ENCODE measurements at places on chromosomes 7 and 10.

DNA sequence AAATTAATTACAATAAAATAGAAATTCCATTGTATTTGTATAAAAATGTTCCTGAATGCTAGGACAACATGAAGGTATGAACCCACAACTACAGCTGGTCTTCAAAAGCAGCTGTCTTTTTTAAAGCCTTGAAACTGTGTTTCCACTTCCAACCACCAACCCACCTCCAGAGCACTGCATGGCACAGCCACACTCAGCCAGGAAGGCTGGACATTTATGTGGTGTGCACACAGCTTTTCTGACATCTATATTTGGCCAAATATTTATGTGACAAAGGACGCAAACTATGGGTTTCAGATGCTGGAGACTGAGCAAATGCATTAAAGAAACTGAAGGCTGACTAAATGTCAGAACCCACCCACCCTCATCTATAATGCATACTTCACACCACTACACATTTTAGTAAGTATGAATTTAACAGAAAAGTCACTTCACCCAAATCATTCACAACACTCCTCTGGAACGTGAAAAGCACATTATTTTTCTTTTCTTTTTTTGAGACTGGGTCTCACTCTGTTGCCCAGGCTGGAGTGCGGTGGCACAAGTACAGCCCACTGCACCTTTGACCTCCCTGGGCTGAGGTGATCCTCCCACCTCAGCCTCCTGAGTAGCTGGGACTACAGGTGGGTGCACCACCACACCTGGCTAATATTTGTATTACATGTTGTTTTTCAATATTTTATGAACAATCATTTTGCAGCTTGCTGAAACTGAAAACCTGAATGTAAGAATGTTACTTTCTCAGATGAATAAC is 27.9 kb upstream of the DAGLB start:
- no peak for DNase-seq

DNA sequence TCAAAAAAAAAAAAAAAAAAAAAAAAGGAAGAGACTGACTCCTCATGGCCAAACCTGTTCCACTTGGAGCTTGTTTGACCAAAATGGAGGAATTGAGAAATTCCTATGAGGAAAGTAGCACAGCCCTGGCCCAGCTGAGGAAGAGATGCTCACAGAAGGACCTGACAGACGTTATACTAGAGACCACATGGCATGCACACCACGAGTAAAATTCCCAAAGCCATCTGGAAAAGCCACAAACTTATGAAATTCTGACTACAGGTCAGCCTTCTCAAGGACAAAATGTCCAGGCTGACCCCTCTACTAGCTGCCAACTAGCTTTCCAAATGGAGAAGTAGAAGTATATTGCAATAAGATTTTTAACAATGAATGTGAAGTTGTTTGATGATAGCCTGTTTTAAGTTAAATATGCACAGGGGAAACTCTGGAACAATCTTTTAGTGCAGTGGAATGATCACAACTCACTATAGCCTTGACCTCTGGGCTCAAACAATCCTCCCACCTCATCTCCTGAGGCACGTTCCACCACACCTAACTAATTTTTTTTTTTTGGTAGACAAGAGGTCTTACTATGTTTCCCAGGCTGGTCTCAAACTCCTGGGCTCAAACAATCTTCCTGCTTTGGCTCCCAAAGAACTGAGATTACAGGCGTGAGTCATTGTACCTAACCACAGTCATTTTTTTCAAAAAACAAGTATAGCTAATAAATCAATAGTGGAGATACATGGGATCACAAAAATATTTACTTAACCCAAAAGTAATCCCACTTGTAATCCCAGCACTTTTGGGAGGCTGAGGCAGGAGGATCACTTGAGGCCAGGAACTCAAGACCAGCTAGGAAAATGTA is 75.7 kb downstream of the AKR1D1 start:
- no peak for DNase-seq

- DNase-seq: peak; percentile 23
These were observed 109.2 kb downstream of the DPY19L1 start for GRCh38 chr7:34928052-34928451.

GRCh38 chr7:43085017-43085416 is 27.4 kb upstream of the HECW1 start:
- DNase-seq: no peak

DNA sequence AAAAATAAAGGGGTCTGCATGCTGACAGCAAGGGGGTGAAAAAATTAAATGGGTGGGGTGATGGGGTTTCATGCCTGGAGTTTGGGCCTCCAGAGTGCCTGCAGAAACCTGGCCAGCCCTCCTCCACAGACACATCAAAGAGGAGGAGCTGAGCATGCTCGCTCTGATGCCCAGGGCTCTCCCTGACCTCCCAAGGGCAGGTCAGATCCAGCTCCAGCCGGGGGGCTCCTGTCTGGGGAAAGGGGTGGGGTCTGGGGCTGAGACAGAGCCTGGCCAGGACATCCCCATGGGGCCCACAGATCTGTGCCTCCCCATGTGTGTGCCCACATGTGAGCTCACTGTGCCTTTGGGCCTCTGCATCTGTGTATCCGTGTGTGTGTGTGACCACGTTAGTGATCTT is 915 bp upstream of the CALHM1 start:
- no peak for DNase-seq

GRCh38 chr7:37330775-37331174 is 117.9 kb downstream of the ELMO1 start:
- no peak for DNase-seq

GRCh38 chr7:138478499-138478908 is 18.4 kb downstream of the TRIM24 start:
- no peak for DNase-seq

DNA sequence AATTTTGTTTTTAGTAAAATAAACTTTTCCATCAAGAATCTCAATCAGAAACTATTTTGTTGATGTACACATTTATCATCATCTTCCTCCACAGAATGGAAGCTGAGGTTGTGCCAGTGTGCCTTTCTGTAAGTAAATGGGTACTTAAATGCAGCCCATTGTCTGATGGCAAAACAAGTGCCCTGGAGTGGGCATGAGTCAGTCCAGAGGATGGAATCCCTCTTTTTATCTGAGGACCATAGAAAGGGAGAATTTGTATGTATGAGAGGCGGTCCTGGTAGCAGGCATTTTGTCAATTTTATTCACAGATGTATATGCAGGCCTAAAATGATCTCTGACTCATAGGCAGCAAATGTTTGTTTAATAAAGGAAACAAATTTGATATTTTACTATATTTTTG is 102.1 kb upstream of the MAGI2 start:
- no peak for DNase-seq

DNA sequence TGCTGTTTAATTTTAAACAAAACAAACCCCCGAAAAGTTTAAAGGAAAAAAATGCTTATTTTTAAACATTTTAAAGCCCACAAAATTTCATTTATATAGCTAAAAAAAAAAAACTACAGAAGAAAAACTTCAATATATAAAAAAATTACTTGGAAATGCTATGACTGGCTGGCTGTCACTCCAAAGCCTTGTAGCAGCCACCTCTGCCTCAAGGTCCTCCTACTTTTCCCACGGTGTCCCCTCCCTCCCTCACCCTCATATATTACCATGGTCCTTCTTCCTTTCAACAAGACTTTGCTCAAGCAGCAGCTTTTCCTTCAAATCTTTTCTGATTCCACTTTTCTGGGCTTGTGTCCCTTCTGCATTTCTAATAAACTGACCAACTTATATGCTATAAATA is 122.0 kb downstream of the TPK1 start:
- DNase-seq: no peak

DNA sequence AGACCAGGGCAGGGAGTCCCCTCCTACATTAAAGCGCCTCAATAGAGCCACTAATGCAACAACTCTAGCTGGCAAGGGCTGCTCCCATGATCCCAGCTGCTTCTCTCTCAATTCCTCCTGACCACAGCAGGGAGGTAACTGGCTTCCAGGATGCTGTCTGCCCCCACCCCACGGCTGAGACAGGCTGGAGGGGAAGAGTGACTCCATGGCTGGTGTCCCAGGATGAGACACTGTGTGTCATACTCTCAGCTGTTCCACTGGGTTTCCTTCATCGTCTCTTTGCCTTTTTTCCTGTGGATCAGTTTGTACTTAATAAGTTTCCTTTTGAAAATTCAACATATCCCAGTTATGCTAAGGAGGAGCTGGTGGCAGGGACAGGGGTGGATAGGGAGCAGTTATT is 27.7 kb upstream of the MYH16 start:
- no peak for DNase-seq

DNA sequence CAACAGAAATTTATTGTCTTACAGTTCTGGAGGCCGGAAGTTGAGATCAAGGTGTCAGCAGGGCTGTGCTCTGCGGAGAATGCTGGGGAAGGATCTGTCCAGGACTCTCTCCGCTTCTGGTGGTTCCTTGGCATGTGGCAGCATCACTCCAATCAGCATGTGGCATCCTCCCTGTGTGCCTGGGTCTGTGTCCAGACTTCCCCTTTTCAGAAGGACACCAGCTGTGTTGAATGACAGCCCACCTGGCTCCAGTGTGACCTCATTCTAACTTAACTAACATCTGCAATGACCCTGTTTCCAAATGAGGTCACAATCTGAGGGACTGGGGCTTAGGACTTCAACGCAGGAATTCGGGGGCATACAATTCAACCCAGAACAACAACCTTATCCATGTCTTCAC is 141.9 kb downstream of the BMS1 start:
- DNase-seq: no peak

DNA sequence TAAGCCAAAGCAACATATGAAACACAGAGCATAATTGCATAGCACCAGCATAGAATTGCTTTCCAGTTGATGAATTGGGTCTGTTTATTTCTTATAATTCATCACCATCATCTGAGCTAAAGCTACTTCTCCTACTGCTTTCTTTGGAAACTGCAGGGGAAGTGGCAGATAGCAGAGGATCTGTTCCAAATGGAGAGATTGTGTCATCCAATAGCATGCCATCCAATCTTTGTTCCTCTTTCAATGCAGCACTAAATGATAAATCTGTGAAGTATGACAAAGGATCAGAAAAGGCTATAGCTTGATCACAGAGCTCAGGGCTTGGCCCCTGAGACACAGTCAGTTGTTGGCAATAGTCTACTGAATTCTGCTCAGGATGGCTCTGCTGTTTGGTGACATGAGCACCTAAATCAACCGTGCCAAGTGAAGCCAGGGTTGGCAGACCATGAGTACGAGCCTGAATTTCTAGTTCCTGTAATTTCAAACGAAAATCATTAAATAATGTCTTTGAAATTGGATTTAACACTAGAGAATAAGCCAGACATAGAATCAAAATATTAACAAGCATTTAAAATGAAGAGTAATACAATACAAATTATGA is 90.0 kb downstream of the TFEC start:
- no peak for DNase-seq

- DNase-seq: no peak
These were observed 507 bp downstream of the PDZD8 start for GRCh38 chr10:117374506-117375359.

DNA sequence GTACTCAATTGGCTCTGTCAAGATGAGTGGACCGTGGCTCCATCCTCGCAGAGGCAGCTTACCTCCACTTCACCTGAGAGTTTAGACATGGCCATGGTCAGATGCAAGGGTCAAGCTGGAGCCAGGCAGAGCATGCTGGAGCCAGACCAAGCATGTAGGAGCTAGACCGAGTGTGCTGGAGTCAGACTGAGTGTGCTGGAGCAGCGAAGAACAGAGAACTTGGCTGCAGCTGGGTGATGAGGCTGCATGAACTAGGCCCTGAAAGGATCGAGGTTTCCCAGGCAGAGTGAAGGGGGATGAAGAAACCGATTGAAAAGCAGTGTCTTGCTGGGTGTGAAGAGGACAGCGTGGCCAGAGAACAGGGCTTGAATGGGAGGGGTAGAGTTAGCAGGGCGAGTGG is 86.1 kb downstream of the MKI67 start:
- no peak for DNase-seq

GRCh38 chr10:89419548-89419947 is 5.2 kb downstream of the IFIT5 start:
- DNase-seq: no peak

DNA sequence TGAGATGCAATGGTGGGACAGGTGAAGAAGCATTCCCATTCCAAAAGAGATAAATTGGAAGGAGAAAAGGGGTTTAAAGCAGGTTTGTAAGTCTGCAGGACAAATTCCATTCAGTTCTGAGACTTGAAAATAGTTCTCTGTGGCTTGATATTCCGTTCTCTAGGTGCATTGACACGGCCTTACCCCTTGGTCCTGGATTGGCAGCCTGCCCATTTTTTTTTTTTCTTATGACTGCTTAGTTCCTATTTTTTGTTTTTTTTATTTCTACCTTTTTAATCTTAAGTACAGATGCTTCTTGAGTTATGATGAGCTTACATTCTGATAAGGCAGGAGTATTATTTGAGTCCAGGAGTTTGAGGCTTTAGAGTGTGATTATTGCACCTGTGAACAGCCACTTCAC is 70.6 kb downstream of the MLLT10 start:
- no peak for DNase-seq

GRCh38 chr10:2985729-2986232 is 81.6 kb upstream of the PFKP start:
- DNase-seq: no peak

GRCh38 chr7:95421000-95421846 is 13.6 kb downstream of the PON2 start:
- no peak for DNase-seq

GRCh38 chr7:34026481-34027190 is 121.3 kb downstream of the BMPER start:
- no peak for DNase-seq

DNA sequence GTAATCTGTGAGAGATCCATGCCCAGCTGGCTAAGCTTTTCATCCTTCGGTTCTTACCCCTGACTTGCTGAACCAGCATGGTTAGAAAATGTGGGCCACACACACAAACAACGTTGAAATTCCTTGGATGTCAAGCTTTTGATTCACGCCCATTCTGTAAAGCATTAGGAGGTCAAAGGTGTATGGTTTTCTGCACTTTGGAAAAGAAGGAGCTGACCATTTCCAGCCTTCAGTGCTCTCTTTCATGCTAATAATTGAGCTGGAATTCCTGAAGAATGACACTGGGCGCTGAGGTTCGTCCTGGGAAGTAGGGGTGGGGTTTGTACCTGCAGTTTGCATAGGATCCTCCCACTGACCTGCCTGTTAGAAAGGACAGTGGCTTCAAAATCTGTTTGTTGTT is 23.1 kb downstream of the KLF6 start:
- DNase-seq: no peak

GRCh38 chr7:920351-921070 is 34.0 kb downstream of the ADAP1 start:
- no peak for DNase-seq

DNA sequence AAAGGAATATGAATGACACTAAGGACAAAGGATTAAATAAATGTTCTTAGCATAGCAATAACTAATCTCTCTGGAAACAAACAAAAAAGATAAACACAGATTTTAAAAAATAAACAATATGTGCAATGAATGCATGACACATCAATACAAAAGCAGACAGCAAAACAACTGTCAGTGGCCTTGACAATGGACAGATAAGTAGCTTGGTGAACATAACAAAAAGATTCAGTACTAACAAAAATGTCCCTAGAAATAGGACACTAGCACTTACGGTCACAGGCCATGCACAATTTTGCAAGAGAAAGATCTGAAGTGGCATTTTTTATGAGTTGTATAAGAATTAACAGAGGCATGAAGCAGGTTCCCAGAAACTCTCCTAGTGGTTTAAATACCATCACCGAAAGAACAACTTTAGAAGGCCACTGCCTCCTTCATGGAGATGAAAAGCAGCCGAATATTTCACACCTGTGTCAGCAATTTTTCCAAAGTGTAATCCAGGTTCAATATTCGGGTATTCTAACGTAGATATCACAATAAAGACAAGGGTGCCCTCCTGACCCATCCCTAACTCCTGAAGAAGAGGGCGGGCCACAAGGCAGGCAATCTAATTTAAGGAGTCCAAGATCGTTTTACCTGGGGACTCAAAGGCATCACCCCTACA is 231.3 kb upstream of the MKLN1 start:
- no peak for DNase-seq

- DNase-seq: no peak
These were observed 6.2 kb upstream of the GRID1 start for GRCh38 chr10:86372784-86373239.
